ENCODE measurements at places on chromosomes 2 and 18. TPM values are rescaled to one million over a fixed set of nuclear protein-coding genes. Genes with fewer than 3 reads are reported as not detected.

DNA sequence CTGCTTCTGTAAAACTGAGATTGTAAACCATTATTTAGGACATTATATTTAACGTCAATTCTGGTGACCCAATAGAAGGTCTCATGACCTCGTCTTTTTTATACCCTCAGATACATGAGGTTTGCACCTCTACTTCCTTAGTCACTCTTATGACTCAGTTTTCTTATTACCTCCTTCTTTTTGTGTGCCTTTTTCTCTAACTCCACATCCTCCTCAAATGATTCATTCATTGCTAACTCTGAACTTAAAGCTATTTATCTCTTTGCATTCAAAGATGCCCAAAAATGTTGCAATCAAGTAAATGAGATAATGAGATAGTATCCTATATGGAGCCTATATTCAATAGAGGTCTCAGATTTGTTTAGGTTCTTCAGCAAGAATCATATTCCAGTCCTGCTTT is 121.0 kb upstream of the KYNU start:
- no peak for DNase-seq

- DNase-seq: no peak
Observed at GRCh38 chr2:218643751-218644310, 15.6 kb downstream of the ZNF142 start.

DNA sequence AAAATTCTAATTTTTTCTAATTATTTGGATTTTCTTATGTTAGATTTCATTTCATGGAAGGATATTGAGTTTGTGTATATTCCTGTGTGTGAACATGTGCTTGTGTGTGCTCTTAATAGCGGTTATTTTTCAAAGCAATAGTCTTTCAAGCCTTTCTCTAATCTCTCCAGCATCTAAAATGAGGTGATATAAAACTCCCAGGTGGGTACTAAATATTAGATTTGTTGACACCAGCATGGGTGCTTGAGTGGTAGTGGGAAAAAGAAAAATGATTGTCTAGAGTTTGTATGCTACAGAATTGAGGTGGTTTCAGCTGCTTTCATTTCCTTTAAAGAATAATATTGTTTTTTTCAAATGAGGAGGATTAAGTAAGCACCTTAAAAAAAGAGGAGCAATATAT is 296.8 kb downstream of the PARD3B start:
- DNase-seq: no peak

DNA sequence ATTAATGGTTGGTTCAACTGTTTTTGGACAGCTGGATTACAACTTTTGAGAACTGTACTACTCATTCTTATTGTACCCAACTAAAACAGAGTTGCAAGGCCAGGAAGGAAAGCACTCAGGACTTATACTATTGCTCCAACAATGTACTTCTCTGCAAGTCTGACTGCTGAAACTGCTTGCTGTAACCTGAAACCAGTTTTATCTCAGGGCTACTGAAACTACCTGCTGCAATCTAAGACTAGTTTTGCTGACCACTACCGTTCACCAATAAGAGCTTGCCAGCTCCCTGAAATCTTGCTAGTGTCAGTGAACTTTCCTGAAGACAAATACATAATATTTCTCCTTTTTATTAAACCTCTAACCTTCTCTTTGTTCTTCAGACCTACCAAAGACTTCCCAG is 157.3 kb downstream of the CDCA7 start:
- DNase-seq: no peak

DNA sequence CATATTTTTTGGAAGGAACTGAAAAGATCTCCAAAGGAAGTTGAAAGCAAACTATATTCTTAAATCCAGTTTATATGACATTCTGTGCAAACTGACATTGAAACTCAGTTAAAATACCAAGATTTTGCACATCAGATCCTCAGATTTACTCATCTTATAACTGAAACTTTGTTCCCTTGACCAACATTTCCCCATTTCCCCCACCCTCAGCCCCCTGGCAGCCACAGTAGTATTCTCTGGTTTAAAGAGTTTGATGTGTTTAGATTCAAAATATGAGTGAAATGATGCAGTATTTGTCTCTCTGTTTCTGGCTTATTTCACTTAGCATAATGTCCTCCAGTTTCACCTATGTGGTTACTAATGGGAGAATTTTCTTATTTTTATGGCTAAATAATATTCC is 99.2 kb upstream of the ITGA4 start:
- no peak for DNase-seq

Gene FASTKD2
- 29.1 TPM for total RNA-seq

Gene CXCR2
- not detected for total RNA-seq

Gene LCT
- not detected for total RNA-seq

Measured in activated B cell treated with CpG ODN at 0.5 μM for 24 hours (primary cell).